Posterior cingulate gyrus (tissue), 11 donors: ENCODE measurements at places on chromosomes 11 and 22.

DNA sequence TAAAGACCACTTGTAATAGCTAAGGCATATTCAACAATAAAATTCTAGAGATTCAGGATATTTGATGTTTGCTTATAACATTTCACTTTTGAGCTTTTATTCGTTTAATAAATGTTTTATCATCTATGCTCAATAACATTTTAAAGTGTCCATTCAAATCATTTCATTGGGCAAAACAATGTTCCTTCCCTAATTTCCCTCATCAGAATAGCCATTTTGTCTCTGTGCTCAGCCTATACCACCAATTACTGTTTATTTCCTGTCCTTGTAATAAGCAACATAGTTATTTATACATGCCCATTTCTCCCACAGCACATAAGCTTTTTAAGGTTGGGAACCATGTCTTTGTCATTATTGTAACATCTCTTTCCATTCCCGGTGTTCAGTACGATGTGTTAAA, 1.3 kb upstream of the SC5D start:
- DNase-seq = no peak

DNA sequence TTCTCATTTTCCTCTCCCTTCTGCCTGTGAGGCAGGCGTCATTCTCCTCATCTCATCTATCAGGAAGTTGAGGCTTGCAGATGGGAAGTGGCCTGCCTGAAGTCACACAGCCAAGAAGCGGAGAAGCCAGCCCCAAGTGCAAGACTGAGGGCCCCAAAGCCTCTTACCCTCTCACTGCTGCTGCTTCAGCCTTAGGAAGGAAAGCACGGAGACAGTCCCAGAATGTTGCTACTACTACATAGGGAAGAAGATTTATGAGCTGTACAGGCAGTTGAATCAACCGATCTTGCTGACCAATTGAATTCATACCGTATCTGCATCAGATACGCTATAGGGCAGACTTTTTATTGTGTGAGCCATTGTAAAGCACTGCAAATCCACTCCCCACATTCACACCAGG, 89.0 kb downstream of the CWC15 start:
- no peak for DNase-seq

DNA sequence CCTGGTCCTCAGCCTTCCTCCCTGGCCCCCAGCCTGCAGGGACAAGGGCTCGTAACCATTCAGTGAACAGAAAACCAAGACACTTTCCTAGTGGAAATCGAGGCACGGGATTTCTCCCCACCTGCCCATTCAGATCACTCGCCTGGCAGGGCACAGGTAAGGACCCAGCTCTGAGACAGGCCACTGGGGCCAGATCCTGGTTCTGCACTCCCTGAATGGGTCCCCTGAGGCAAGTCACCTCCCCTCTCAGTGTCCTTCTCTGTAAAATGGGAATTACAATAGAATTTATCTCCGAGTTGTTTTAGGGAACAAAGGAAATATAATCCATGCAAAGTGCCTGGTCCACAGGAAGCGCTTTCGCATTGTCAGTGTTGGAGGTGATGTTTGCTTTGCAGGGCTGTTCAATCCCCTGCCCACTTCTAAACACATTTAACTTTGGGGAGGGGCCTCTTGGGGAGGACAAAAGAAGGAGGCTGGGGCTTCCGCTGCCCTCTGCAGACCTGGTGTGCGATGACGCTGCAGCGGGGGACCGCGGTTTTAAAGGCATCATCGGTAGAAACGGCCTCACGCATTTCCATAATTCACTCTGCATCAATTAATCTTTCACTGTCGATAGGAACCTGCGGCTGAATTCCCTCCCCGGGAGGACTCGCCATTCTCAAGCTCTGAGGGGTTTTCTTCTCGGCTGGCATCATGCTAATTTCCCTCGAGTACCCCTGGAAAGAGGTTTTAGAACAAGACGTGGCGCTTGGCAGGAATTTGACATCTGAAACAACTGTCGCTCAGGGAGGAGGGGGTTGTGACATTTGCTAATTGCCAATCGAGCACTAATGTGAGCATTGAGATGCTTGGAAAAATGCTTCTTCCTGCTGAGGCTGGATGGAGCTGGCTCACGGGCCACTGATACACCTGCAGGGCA, 70.4 kb upstream of the FGF3 start:
- no peak for DNase-seq

DNA sequence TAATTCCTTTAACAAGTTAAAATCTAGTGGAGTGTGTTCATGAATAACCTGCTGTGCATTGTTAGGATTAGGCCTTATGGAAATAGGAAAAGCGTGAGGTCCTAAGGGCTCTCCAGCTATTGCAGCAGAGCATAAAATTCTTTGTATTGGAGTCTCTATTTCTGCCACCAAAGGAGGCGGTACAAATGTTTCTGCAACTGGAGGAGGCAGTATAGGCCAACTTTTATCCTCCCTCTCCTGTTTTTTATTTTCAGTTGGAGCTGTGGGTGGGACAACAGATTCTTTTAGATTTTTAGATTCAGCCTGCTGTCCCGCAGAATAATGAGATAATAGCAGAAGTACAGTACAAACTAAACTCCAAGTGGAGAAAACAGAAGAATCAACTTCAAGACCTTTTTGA, 26.2 kb downstream of the OR10A6 start:
- no peak for DNase-seq

DNA sequence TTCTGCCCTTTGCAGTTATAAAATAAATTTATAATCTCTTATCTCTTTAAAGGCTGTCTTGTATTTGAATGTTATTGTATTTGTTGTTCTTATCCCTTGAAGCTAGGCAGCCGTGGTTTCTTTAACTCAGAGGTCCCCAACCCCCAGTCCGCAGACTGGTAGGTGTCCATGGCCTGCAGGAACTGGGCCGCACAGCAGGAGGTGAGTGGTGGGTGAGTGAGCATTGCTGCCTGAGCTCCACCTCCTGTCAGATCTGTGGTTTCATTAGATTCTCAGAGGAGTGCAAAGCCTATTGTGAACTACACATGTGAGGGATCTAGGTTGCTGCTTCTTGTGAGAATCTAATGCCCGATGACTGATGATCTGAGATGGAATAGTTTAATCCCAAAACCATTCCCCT, 380.0 kb upstream of the CCDC90B start:
- DNase-seq = no peak

- no peak for DNase-seq
Observed at GRCh38 chr11:93143800-93144199, 54.0 kb downstream of the SLC36A4 start.

- no peak for DNase-seq
Observed at GRCh38 chr22:28766628-28767027, 5.9 kb upstream of the CCDC117 start.

DNA sequence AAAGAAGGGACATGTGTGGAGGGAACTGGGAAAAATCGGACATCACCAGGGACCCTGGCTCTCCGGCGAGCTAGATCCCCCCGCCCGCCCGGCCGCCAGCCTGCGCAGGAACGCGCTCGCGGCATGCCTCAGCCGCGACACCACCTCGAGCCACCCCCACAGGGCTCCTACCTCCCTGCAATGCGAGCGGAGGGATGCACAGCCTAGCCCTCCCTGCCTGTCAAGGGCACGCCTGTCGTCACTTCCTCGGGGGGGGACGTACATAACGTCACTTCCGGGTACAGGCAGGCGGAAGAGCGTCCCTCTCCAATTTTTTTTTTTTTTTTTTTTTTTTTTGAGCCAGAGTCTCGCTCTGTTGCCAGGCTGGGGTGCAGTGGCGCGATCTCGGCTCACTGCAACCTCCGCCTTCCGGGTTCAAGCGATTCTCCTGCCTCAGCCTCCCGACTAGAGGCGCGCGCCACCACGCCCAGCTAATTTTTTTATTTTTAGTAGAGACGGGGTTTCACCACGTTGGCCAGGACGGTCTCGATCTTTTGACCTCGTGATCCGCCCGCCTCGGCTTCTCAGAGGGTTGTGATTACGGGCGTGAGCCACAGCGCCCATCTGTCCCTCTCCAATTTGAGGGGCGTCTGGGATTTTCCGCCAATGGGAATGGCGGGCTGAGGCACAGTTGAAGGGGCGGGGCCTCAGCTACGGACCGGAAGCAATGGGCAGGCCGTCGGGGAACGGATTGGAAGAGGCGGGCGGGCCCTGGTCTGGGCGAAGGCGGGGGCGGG, at the start of gene TXN2:
Gene TXN2 (minus strand): TSS at position 248 of the 776 bp plus-strand sequence. CDS start 803 bp downstream, outside the sequence.
- peak; percentile 93 for DNase-seq

GRCh38 chr22:37384691-37385090, 42.6 kb downstream of the ELFN2 start:
- DNase-seq = no peak

DNA sequence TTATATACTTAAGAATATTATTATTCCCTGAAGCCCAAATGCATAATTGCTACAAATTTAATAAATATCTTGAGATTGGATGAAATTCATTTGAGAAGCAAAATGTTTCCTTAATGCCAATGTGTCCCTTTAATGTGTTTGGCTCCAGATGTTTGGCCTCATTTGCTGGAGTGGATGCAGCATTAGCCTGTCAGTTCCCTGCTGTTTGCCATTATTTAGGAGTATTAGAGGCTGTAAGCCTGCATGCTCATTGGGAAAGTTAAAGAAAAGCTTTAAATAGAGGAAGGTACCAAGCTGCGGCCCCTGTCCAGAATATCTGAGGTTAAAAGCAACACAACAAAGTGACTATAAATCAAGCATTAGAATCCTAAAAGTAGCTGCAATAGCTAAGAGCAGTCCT, 54.8 kb upstream of the PITPNB start:
- DNase-seq = no peak

- no peak for DNase-seq
Observed at GRCh38 chr11:85827748-85828639, 17.1 kb upstream of the SYTL2 start.

DNA sequence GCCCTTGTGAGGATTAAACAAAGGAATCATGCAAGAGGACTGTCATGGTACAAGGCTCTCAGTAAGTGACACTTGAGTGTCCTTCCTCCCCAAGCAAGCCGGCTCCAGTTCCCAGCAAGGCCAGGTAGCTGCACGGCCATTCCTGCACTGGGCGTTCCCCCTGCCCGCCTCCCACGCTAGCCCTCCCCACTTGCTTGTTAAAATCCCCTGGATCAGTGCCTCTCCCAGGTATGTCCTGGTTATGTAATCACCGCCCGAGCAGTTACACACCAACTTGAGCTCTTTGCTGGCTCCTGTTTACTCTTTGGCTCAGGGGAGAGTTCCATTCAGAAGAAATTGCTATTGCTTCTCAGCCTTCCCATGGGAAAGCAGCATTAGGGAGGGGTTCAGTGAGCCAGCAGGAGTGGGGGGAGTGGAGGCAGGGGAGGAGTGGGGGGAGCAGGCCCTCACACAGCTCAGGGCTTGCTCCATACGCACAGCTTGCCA, 19.4 kb upstream of the MYEOV start:
- no peak for DNase-seq

- no peak for DNase-seq
Observed at GRCh38 chr11:76293189-76293631, 86.9 kb upstream of the WNT11 start.

GRCh38 chr22:38489142-38489541, 17.0 kb downstream of the DDX17 start:
- no peak for DNase-seq

GRCh38 chr22:43377548-43377895, 34.3 kb upstream of the MPPED1 start:
- DNase-seq = no peak

- DNase-seq = no peak
Observed at GRCh38 chr22:42720263-42721044, at the start of gene A4GALT. A4GALT (minus strand) TSS chr22:42720870; CDS start chr22:42693951, 26,919 bp downstream.

DNA sequence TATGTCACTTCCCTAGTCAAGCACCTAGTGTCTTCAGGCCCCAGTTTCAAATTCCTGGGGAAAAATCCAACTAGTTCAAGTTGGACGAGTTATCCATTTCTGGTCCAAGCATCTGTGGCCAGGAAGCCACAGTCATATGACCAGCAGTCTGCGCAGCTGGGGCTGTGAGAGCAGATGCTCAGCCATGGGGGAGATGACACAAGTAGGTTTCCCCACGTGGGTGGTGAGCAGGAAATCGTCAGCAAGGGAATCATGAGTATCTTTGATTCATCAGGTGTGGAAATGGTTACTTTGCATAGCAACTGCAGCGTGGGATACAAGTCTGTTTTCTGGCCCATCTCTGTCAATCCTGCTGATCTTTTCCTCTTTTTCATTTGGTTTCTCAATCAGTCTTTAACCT, 185.3 kb downstream of the C11orf91 start:
- DNase-seq = peak; percentile 37

- no peak for DNase-seq
Observed at GRCh38 chr11:119803726-119804294, 74.8 kb upstream of the NECTIN1 start.

GRCh38 chr11:83483808-83484207, 197.6 kb upstream of the CCDC90B start:
- DNase-seq = no peak

GRCh38 chr22:44566911-44567310, 68.9 kb upstream of the RTL6 start:
- no peak for DNase-seq

DNA sequence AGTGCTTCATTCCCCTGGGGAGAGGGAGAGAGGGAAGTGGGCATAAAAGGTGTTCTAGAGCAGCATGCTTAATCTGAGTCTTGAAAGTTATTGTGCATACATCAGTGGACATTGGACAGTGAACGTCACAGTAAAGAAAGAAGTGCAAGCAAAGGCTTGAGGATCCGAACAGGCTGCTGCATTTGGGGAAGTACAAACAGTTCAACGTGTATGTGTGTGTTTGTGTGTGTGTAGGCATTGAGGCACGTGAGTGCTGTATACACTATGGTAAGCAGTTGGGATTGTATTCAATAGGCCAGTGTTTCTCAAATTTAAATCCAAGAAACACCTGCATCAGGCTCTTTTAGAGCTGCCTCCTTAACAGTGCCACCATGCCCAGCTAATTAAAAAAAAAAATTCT, 10.4 kb upstream of the EIF3M start:
- DNase-seq = no peak

DNA sequence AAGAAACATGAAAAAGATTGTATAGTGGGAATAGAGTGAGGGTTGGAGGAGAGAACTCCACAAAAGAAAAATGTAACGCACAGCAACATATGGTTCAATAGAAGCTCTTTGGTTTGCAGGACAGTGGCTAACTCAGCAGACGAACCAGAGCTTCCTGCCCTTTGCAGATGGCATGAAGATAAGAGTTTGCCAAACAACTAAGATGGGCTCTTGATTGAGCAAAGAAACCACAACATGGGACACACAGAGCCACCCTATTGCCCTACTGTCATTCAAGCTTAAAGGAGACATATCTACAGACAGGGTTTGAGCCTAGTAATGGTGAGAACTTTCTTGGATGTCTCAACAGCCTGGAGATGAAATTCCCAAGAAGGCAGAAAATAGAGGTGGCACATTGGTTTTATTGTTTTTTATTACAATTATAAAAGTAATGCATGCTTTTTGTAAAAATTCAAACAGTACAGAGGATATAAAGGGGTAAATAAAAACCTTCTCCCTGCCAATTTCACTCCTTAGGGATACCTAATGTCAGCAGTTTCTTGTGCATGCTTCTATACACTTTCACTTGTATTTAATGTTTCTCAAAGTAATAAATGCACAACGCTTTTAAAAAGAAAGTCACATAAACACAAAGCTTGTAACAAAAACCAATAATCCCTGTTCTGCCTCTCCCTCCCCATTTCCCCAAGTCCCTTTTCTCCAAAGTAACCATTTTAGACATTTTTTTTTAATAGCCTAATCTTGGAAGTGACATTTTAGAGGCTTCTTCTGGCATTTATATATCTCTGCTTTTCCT, 63.7 kb downstream of the COPB1 start:
- no peak for DNase-seq

GRCh38 chr11:2738551-2739431, 39.0 kb upstream of the KCNQ1OT1 start:
- no peak for DNase-seq

- no peak for DNase-seq
Observed at GRCh38 chr22:43156413-43156812, 5.1 kb downstream of the TSPO start.
